Liver (tissue), 10 donors: ENCODE measurements at places on chromosomes 4 and X.

GRCh38 chrX:57137501-57137900 lies 304 bp upstream of the SPIN2A start:
- no peaks in the 10 kb centered on the region for H3K4me1 ChIP-seq
- no peaks in the 10 kb centered on the region for H3K27me3 ChIP-seq
- no peaks in the 10 kb centered on the region for H3K36me3 ChIP-seq

GRCh38 chr4:126081336-126081735 lies 766.6 kb downstream of the FAT4 start:
- no peak for DNase-seq
- no peak overlapping the region for H3K27ac ChIP-seq
- H3K27me3 ChIP-seq = no peaks in the 10 kb centered on the region

DNA sequence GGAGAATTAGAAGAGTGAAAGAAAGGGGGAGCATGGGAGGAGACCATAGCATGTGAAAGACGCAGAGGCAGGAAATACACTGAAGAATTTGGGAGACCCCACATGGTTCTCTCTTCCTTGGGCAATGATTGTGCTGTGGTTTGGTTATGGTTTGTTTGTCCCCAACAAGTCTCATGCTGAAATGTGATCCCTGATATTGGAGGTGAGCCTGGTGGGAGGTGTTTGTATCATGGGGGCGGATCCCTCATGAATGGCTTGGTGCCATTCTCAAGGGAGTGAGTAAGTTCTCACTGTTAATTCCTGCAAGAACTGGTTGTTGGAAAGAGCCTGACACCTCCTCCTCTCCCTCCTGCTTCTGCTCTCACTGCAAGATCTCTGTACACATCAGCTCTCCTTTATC lies 78.6 kb upstream of the RAI2 start:
- no peaks in the 10 kb centered on the region for H3K27me3 ChIP-seq
- H3K27ac ChIP-seq = no peak overlapping the region
- H3K4me3 ChIP-seq = no peak overlapping the region
- DNase-seq = no peak
- no peaks in the 10 kb centered on the region for H3K4me1 ChIP-seq

DNA sequence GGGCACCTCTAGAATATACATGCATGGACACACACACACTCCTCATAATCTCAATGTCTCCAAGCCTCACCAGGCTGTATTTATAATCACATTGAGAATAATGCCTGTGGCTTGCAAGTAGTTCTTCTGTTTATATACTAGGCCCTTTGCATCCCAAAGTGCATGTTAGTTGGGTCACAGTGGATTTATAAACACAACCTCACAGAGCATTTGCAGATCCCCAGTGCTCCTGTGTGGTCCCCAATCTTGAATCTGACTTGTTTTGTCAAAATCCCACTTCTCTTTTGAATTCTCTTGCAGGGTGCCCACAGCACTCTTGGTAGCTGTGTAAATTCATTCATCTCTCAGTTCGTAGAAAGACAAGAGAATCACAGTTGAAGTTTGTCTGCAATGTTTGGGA lies 49.6 kb upstream of the PROM1 start:
- H3K4me1 ChIP-seq = no peaks in the 10 kb centered on the region
- no peaks in the 10 kb centered on the region for H3K27me3 ChIP-seq
- no peaks in the 10 kb centered on the region for H3K36me3 ChIP-seq
- no peak overlapping the region for H3K27ac ChIP-seq
- DNase-seq = no peak
